ENCODE measurements at places on chromosomes 6 and 20. TPM values are rescaled to one million over a fixed set of nuclear protein-coding genes. Genes with fewer than 3 reads are reported as not detected.
A peak's percentile ranks its signal among the peaks of the same experiment; 100 is the strongest.

ARMC12 gene
- 0.97 TPM for total RNA-seq

DNA sequence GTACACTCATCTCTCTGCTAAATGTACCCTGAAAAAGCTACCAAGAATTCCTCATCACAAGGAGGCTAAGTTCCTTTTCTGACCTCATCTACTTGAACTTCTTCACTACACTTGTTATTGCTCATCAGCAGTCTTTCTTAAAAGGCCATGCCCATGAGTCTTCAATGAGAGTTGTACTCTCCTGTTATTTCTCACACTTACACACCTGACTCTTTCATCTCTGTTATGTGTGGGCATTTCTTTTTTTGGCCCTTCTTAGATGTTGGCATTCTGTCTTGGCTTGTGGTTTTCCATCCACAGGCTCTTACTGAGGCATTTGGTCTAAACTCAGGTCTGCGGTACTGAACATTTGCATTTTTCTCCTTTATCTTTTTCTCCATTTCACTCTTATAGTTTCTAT, 10.7 kb upstream of the SLC17A1 start:
- peaks cover 3% of the 10 kb centered on the region for H3K27me3 ChIP-seq
- H3K4me3 ChIP-seq, result no peak overlapping the region
- no peaks in the 10 kb centered on the region for H3K36me3 ChIP-seq
- H3K27ac ChIP-seq, result no peak overlapping the region
- no peaks in the 10 kb centered on the region for H3K4me1 ChIP-seq

DNA sequence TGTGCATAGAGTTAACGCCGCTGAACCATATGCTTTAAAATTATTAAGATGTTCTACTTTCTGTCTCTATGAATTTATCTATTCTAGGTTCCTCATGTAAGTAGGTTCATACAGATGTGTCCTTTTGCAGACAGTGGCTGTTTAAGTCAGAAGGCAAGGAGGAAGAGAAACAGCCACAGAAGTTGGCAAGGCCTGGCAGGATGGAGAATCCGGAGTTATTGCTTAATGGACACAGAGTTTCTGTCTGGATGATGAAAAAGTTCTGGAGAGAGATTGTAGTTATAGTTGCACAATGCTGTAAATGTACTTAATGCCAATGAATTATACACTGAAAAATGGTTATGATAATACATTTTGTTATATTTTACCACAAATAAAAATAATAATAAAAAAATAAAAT, 283.6 kb upstream of the CNR1 start:
- peaks cover 4% of the 10 kb centered on the region for H3K27me3 ChIP-seq
- H3K4me1 ChIP-seq, result no peaks in the 10 kb centered on the region
- no peak overlapping the region for H3K27ac ChIP-seq
- DNase-seq, result no peak

KCNQ5 gene
- 5.1 TPM for total RNA-seq

GRCh38 chr6:44255105-44255808, 2.1 kb downstream of the SLC35B2 start:
- DNase-seq, result no peak
- H3K36me3 ChIP-seq, result peaks cover 29% of the 10 kb centered on the region
- H3K4me3 ChIP-seq, result peak overlapping the region; percentile 91
- peaks cover 48% of the 10 kb centered on the region for H3K4me1 ChIP-seq
